ENCODE measurements at places on chromosomes 7 and 10.

GRCh38 chr7:22972207-22972606, 41.7 kb downstream of the HYCC1 start:
- no peak for DNase-seq

- no peak for DNase-seq
Measured at GRCh38 chr7:104091242-104091641, 101.8 kb upstream of the RELN start.

- DNase-seq: no peak
Measured at GRCh38 chr10:94630017-94630688, 53.4 kb upstream of the CYP2C18 start.

DNA sequence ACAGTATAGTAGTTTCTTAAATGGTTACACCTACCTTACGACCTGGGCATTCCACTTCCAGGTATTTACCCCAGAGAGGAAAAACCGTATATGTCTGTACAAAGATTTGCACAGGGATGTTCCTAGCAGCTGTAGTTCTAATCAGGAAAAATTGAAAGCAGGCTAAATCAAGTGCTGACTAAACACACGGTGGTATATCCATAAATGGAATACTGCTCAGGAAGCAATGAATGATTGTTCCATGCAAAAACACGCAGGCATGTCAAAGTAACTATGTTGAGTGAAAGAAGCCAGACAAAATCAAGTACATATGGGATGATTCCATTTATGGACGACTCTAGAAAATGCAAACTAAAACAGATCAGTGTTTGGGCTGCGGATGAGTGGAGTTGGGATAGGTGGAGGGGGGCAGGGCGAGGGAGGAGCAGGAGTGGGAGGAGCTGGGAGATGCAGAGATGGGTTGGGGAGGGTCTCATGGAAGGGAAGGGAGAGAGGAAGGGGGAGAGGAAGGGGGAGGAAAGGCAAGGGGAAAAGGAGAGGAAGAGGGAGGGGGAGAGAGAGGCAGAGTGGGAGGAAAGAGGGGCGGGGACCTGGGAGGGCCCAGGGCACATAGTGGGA, 484 bp upstream of the MSRB2 start:
- no peak for DNase-seq

DNA sequence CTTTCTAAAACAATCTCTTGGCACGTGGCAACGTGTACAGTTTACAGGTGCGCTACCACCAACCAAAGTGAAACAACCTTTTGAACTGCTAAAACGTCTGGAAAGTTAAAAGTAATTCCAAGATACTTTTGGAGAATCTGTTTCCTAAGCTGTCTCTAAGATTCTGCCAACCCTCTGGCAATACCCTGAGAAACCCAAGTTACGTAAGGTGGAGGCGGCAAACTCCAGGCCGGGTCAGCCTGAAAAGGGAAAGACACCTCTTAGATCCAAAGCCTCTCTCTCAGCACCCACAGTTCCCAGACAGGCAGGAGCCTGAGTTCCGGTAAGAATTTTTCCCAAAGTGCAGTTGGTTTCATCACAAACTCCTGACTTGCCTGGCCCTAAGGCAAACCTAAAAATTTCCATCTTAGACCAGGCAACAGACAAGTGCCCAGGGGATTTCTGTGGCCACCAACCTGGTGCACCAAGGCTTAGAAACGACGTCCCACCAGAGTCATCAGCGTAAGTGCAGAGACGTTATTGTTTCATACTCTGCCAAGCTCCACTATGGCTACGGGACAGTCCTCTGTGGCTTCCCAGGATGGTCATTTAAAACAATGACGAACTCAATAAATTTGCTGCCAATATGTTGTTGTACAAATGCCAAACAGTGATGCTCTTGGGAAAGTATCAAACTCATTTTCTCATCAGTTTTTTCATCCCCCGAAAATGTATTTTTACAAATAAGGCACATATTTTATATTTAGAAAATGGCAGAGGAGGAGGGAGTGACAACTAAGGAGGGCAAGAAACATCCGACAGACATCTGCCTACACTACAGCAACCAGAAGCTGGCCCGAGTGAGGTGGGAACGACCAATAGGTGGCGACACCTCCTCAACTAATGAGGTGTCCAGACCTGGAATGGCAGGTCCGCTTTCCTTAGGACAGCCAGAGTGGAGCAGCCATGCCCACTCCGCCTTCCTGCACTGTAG, 205.8 kb upstream of the FRMD4A start:
- peak; percentile 25 for DNase-seq

DNA sequence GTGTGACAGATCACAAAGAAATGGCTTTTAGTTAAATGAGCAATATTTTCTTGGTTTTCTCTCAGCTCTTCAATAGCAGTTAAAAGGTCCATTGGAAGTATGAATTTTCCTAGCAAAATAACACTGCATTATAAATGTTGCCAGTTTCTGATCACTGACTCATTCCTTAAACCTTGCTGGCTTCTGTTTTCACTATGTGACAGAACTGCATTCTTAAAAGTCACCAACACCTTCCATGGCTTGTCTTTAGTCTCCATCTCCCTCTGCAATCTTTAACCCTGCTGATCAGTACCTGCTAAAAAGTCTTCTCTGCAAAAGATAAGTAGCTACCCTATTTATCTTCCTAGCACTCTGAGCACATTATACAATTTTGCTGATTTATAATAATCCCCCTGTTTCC, 405.0 kb upstream of the LRRN3 start:
- DNase-seq: no peak

GRCh38 chr10:110151467-110151866, 55.9 kb upstream of the MXI1 start:
- DNase-seq: no peak

DNA sequence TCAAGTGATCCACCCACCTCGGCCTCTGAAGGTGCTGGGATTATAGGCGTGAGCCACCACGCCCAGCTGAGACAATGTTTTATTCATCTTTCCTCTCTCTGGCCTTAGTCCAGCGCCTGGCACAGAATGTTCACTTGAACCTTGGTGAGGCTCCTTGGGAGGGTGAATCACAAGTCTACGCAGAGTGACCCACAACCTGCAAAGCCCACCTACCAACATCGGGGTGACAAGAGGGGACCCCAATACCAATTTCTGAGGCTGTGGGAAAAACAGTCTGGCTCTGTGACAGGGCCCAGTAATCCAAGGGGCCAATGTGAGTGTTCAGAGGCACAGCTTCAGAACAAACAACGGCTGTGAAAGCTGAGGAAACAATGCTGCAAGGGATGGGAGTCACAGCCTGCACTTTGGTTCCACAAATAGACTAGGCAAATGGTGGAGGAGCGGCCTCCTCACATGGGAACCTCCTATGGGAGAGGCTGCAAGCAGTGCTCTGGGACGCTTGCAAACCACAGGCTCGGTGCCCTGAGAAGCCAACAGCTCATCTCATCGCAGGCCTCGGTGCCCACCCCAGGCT, 5.6 kb upstream of the MALSU1 start:
- DNase-seq: no peak

- no peak for DNase-seq
Measured at GRCh38 chr10:1874533-1874932, 137.2 kb upstream of the ADARB2 start.

All from activated T-helper 9 cell treated with anti-CD3 and anti-CD28 coated beads, Interleukin-2, amount 50 U/mL, for 16 hours (primary cell).